ENCODE measurements at places on chromosomes 16 and 17. TPM values are rescaled to one million over a fixed set of nuclear protein-coding genes. Genes with fewer than 3 reads are reported as not detected.

DNA sequence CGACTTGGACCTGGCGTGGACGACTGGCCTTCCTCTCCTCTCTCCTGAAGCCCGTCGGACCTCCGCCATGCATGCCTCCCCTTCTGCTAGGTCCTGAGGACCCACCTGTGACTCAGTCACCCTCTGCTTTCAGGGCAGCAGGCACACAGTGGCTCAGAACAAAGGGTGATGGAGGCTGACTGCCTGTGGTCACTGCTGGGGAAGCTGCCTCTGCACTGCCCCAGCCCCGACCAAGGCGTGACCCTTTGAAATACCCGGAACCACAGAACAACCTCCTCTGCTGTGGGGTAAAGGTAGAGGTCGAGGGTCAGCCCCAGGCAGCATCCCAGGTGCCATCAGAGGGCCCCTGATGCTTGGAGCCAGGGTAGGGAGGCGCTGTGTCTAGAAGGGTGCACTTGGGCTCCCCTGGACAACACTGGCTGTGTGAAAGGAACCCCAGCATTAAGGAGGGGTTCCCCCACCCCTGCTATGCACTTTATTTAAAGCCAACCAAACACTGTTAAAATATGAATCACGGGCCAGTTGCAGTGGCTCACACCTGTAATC is 12.5 kb upstream of the SLC4A1 start:
- H3K4me3 ChIP-seq = no peak overlapping the region
- H3K27me3 ChIP-seq = no peaks in the 10 kb centered on the region
- no peak overlapping the region for H3K27ac ChIP-seq
- H3K4me1 ChIP-seq = no peaks in the 10 kb centered on the region
- H3K36me3 ChIP-seq = no peaks in the 10 kb centered on the region
- peak; percentile 48 for DNase-seq

The KRT26 gene
- not detected for total RNA-seq

The KCNAB3 gene
- 6.2 TPM for total RNA-seq

The FBXL20 gene
- total RNA-seq = 17.4 TPM

GRCh38 chr17:55666806-55667205 is 55.9 kb downstream of the TMEM100 start:
- H3K4me3 ChIP-seq = no peak overlapping the region
- no peak overlapping the region for H3K27ac ChIP-seq
- no peaks in the 10 kb centered on the region for H3K27me3 ChIP-seq
- DNase-seq = no peak
- H3K4me1 ChIP-seq = peaks cover 4% of the 10 kb centered on the region
- H3K36me3 ChIP-seq = no peaks in the 10 kb centered on the region

The KRT40 gene
- total RNA-seq = not detected

GRCh38 chr17:74118504-74118903 is 85.0 kb upstream of the RPL38 start:
- H3K36me3 ChIP-seq = no peaks in the 10 kb centered on the region
- H3K4me1 ChIP-seq = peaks cover 11% of the 10 kb centered on the region
- DNase-seq = peak; percentile 98
- H3K27me3 ChIP-seq = no peaks in the 10 kb centered on the region

- H3K27ac ChIP-seq = peak overlapping the region; percentile 93
- no peaks in the 10 kb centered on the region for H3K27me3 ChIP-seq
- peak overlapping the region; percentile 99 for H3K4me3 ChIP-seq
- peaks cover 77% of the 10 kb centered on the region for H3K36me3 ChIP-seq
- H3K4me1 ChIP-seq = peaks cover 4% of the 10 kb centered on the region
Measured at GRCh38 chr17:7574176-7574953, 5.1 kb upstream of the CD68 start.

DNA sequence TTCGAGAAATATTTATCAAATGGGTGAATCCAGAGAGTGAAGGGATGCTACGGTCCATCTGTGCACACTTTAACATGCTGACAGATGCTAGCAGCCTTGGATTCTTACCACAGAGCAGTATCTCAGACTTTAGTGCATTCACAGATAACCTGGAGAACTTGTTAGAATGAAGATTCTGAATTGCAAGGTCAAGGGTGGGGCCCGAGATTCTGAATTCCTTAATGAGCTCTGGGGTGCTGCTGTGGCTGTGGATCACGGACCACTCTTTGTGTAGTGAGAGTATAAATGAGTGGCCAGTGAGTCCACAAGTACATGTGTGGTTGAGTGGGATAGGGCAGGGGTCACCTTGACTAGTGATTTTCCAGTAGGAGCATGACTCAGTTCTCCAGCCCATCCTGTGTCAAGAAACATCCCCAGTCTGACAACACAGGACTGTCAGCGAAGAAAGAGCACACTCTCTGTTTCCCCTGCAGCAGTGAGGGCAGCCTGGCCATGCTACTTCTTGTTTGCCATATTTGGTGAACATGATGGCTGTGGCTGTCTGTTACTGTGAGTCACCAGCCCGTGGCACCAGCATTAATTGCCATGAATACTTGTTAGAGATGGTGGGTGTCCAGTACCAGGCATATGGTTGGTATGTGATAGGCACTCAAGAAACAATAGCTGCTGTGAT is 13.0 kb upstream of the SALL1 start:
- no peak overlapping the region for H3K27ac ChIP-seq
- DNase-seq = no peak
- H3K27me3 ChIP-seq = no peaks in the 10 kb centered on the region
- H3K4me3 ChIP-seq = no peak overlapping the region
- peaks cover 9% of the 10 kb centered on the region for H3K4me1 ChIP-seq

GRCh38 chr16:1224558-1224957 is 510 bp downstream of the TPSG1 start:
- no peak for DNase-seq
- H3K4me1 ChIP-seq = no peaks in the 10 kb centered on the region
- H3K27ac ChIP-seq = no peak overlapping the region

The CALB2 gene
- 4.1 TPM for total RNA-seq

The TPSG1 gene
- not detected for total RNA-seq

GRCh38 chr17:2893422-2893914 is 97.2 kb downstream of the RAP1GAP2 start:
- no peak overlapping the region for H3K27ac ChIP-seq
- no peaks in the 10 kb centered on the region for H3K27me3 ChIP-seq

The KRT12 gene
- not detected for total RNA-seq

DNA sequence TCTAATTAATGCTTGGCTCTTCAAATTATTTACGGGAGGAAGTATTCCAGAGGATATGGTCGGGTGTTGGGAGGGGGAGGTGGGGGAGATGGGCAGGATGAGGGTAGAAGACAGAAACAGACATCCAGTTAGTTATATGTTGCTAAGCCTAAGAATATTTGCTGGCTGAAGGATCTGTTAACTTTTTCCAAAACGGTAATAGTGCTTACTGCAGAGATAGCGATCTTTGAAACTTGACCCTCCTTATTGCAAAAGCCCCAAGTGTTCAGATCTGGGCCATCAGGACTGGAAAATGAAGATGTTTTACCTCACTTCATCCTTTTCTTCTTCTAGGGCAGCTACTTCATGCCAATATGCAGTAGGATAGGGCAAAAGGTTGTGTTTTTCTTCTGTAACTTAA is 27.0 kb upstream of the MMD start:
- no peaks in the 10 kb centered on the region for H3K27me3 ChIP-seq
- no peak for DNase-seq
- no peak overlapping the region for H3K4me3 ChIP-seq
- no peak overlapping the region for H3K27ac ChIP-seq
- peaks cover 20% of the 10 kb centered on the region for H3K4me1 ChIP-seq

GRCh38 chr16:24499193-24499814 is 40.1 kb upstream of the RBBP6 start:
- no peaks in the 10 kb centered on the region for H3K27me3 ChIP-seq
- H3K4me1 ChIP-seq = no peaks in the 10 kb centered on the region
- H3K36me3 ChIP-seq = no peaks in the 10 kb centered on the region
- no peak overlapping the region for H3K27ac ChIP-seq
- no peak overlapping the region for H3K4me3 ChIP-seq

The NRN1L gene
- 7.3 TPM for total RNA-seq

- no peaks in the 10 kb centered on the region for H3K36me3 ChIP-seq
- H3K4me1 ChIP-seq = no peaks in the 10 kb centered on the region
- DNase-seq = peak; percentile 39
Measured at GRCh38 chr17:63542218-63542545, 8.1 kb upstream of the DCAF7 start.

The CDH16 gene
- total RNA-seq = not detected

- DNase-seq = peak; percentile 57
- H3K4me3 ChIP-seq = no peak overlapping the region
- H3K27me3 ChIP-seq = peaks cover 40% of the 10 kb centered on the region
- H3K27ac ChIP-seq = no peak overlapping the region
Measured at GRCh38 chr17:45791935-45792334, 7.8 kb downstream of the CRHR1 start.

- H3K36me3 ChIP-seq = peaks cover 22% of the 10 kb centered on the region
- H3K4me3 ChIP-seq = no peak overlapping the region
- H3K27ac ChIP-seq = no peak overlapping the region
- no peaks in the 10 kb centered on the region for H3K27me3 ChIP-seq
Measured at GRCh38 chr16:5075637-5076036, 4.0 kb downstream of the ALG1 start.

DNA sequence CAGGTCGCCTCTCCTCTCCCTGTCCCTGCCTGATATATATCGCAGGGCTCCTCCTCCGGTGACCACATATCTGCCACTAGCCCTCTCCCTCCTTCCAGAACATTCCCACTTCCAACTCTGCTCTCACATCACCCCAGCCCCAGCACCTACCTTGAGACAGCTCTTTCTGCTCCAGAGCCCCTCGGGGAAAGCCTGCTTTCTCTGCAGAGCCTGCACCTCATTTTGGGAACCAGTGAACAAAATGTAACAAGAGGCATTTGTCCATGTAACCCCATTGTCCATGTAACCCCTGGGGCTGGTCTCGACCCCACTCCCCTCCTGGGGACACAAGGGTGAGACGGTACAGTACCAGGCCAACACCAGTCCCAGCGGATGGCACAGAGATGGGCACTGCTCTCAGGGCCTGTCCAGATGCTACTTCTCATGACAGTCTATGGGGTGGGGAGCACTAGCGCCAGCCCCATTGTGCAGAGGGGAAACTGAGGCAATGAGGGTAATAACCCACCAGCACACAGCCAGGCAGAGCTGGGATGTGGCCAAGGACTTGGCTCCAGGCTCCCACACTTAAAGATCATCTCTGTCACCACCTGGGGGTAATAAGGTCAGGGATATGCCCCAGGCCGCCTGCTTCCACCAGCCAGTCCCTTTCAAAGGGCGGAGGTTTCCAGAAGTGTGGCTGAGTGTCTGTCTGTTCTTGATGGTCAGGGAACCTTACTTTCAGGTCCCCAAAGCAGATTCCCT is 42.9 kb downstream of the TBC1D16 start:
- H3K4me3 ChIP-seq = no peak overlapping the region
- peaks cover 10% of the 10 kb centered on the region for H3K4me1 ChIP-seq
- H3K36me3 ChIP-seq = no peaks in the 10 kb centered on the region
- no peaks in the 10 kb centered on the region for H3K27me3 ChIP-seq
- DNase-seq = no peak

The C1QTNF1 gene
- 13.3 TPM for total RNA-seq

The ABCC3 gene
- total RNA-seq = not detected

DNA sequence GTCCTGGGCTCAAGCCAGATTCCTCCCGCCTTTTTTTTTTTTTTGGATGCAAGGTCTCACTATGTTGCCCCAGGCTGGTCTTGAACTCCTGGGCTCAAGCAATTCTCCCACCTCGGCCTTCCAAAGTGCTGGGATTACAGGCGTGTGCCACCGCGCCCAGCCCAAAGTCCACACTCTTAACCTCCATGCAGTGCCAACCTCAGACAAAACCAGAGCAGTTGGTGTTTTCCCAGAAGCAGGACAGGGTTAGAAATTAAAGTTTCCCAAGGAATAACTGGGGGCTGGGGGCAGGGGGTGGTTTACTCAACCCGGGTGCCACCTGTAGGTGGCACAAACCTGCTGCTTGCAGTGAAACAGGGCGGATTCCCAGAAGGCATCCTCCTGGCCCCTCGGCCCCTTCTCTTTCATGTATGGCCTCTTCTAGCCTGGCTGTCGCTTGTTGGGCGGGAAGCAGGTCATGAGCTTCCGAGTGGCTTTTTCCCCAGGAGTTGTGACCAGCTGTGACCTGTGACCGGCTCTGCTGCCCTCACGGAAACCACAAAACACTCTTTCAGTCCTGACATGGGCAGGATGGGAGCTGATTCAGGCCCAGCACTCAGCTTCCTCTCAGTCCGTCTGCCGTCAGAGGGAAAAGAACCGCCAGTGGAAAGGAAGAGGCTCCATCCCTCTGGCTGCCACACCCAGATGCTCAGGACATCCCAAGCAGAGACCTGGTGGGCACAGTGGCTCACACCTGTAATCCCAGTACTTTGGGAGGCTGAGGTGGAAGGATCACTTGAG is 25.6 kb upstream of the USP7 start:
- no peaks in the 10 kb centered on the region for H3K4me1 ChIP-seq
- H3K4me3 ChIP-seq = no peak overlapping the region
- H3K36me3 ChIP-seq = no peaks in the 10 kb centered on the region

GRCh38 chr17:8558144-8558543 is 72.4 kb downstream of the MYH10 start:
- no peak overlapping the region for H3K27ac ChIP-seq
- peaks cover 3% of the 10 kb centered on the region for H3K4me1 ChIP-seq
- H3K36me3 ChIP-seq = peaks cover 84% of the 10 kb centered on the region
- no peaks in the 10 kb centered on the region for H3K27me3 ChIP-seq

- peaks cover 15% of the 10 kb centered on the region for H3K36me3 ChIP-seq
- no peak overlapping the region for H3K27ac ChIP-seq
- DNase-seq = no peak
- H3K4me3 ChIP-seq = peak overlapping the region; percentile 42
- H3K27me3 ChIP-seq = no peaks in the 10 kb centered on the region
Measured at GRCh38 chr17:76264425-76264754, 758 bp upstream of the UBALD2 start.

The MYH1 gene
- total RNA-seq = not detected

- H3K27ac ChIP-seq = no peak overlapping the region
- H3K27me3 ChIP-seq = no peaks in the 10 kb centered on the region
- H3K4me3 ChIP-seq = no peak overlapping the region
- H3K4me1 ChIP-seq = no peaks in the 10 kb centered on the region
- H3K36me3 ChIP-seq = no peaks in the 10 kb centered on the region
Measured at GRCh38 chr17:70374496-70374895, 205.2 kb downstream of the KCNJ2 start.

DNA sequence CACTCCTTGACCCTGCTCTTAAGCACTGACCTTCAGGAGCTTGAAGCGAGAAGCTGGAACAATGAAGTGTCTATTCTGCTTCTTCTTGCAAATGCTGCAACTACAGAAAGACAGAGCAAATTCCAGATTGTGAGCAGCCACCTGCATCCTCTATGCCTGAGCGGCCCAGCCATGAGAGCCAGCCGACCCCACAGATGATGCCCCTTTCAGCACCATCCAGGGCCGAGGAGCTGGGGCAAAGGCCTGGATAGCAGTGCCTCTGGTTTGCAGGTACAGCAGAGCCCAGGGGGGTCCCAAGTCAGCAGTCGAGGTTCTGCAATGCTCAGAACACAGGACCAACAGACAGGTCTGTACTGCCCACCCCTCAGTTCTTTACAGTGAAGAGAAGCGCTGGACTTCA is 4.7 kb downstream of the CENPV start:
- no peak overlapping the region for H3K27ac ChIP-seq
- no peak overlapping the region for H3K4me3 ChIP-seq
- H3K4me1 ChIP-seq = no peaks in the 10 kb centered on the region
- peaks cover 48% of the 10 kb centered on the region for H3K36me3 ChIP-seq

The CDH13 gene
- 0.86 TPM for total RNA-seq

DNA sequence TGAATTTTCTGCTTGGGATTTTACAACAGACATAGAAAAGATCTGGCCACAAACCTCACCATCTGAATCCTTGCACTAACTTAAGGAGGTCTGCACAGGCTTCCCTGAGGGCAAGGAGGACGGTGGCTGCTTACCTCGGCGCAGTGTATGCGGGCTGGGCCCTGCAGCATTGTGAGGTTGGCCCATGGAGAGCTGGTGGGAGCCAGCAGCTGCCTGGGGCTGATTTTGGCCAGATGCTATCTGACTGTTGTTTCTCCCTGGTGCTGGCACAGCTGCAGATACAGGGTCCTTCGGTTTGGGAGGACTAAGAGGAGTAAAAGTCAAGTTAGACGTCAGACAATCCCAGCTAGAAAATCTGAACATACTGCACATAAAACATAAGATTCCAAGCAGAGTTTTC is 79.8 kb downstream of the ARHGAP17 start:
- DNase-seq = no peak
- H3K27me3 ChIP-seq = peaks cover 4% of the 10 kb centered on the region
- peaks cover 72% of the 10 kb centered on the region for H3K36me3 ChIP-seq

Data from endodermal cell (in vitro differentiated cells).